ENCODE measurements at places on chromosomes 13 and 19.

DNA sequence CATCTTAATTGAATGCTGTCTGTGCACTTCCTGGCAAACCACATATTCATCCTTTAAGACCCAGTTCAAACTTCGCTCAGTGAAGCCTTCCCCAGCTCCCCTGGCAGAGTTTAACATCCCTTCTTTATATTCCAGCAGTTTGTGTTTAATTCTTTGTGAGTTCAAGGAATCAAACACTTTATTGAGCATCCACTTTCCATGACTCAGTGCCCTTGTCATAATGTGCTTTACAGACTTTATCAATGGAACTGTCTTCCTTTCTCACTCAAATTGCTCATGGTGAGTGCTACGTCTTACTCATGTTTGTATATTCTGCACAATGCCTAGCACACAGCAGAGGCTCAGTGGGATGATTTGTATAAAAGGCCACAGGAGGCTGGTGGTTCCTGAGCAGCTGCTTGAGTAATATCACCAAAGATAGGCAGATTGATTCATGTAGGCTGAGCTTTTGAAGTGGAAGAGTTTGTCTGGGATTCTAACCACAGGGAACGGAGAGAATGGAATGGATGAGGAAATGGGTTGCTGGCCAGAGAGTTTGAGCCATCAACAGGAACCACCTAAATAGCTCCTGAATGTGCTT lies 44.2 kb downstream of the SERTM1 start:
- DNase-seq, result no peak

- no peak for DNase-seq
These were observed 2.8 kb upstream of the DZIP1 start for GRCh38 chr13:95647321-95647720.

DNA sequence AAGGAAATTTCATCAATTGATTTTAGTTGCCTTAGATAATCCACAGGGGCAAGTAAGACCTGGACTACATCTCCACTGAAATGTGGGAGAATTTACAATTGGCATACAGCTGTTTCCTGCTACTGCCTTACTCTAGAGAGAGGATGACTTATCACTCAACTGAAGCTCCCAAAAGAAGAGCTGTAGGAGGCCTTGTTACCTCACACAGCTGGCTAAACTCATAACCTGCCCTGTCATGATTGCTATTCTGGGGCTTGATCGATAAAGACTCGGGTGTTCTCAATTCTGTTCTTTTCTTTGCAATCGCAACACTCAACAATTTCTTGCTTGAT lies 1396.4 kb downstream of the EFNB2 start:
- DNase-seq, result no peak

- DNase-seq, result no peak
These were observed 6.8 kb upstream of the ZNRF4 start for GRCh38 chr19:5448374-5448773.

DNA sequence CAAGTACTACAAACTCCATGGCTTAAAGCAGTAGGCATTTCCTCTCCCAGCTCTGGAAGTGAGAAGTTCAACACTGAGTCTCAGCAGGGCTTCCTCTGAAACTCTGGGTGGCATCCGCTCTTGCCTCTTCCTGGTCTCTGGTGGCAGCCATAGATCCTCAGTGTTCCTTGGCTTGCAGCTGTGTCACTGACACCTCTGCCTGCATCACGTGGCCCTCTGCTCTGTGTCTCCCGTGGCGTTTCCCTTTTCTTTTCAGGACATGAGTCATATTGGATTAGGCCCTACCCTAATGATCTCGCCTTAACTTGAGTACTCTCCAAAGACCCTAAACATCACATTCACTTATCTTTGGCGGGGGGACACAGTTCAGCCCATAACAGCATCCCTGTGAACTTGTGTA lies 466.7 kb downstream of the MYO16 start:
- no peak for DNase-seq

DNA sequence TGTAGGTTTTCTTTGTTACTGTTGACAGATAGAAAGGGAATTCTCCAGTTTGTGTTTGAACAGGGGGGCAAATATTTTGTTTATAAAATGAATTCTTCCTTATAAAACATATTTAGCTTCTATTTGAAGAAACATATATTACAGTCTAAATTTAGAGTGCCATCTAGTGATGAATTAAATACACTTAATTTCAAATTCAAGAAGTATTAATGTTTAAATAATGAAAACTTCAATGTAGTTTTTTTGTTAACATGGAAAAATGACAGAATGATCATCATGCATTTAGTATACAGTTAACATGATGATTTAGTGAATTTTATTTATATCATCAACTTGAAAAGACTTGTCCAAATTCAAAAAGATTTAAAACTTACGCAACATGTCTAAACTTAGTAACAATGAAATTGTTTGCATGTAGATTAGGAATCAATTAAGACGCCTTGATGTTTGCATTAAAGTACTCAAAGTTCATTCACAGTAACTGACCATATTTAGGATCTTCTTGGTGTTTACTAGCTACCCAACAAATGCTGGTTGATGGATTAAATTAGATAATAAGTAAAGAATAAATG lies 765.9 kb upstream of the SLITRK1 start:
- DNase-seq, result no peak

GRCh38 chr13:22061806-22062391 lies 391.0 kb downstream of the FGF9 start:
- peak; percentile 40 for DNase-seq

Measured in activated naive CD8-positive, alpha-beta T cell treated with anti-CD3 and anti-CD28 coated beads, Interleukin-2, amount 10 ng/mL, durations not matched to agents 7 days and 5 days (primary cell).